ENCODE measurements at places on chromosomes 3 and 15.
A peak's percentile ranks its signal among the peaks of the same experiment; 100 is the strongest.

DNA sequence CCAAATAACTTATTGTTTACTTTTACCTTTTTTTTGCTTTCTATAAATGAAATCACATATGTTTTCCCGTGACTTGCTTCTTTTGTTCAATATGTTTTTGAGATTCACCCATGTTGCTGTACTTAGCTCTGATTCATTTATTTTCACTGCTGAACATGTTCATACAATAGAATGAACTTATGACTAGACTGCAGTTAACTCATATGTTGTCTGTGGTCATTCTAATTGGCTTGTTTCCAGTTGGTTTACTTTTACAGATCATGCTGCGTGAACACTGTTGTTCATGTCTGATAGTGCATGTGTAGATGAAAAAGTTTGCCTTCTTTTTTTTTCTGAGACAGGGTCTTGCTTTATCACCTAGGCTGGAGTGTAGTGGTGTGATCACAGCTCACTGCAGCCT lies 31.6 kb upstream of the SV2B start:
- no peak for DNase-seq

- peak; percentile 18 for DNase-seq
Observed at GRCh38 chr15:99409097-99409473, 156.7 kb upstream of the MEF2A start.

DNA sequence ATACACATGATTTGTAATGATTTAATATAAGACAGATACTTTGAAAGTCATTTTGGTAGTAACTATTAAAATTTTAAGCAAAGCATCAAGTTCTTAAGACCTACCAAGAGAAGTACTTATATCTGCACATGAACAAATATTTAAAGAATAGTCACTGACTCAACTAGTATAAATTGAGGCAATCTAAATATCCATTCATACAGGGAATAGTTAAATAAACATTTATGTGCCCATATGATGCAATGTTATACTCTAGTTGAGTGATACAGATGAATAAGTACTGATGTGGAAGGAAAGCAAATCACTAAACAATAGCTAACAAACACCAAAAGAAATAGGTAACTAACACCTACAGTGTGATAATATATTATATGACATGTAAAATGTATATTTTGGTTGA lies 527.7 kb downstream of the EPHA3 start:
- no peak for DNase-seq

GRCh38 chr15:66803182-66803729 lies 101.2 kb downstream of the SMAD6 start:
- no peak for DNase-seq

DNA sequence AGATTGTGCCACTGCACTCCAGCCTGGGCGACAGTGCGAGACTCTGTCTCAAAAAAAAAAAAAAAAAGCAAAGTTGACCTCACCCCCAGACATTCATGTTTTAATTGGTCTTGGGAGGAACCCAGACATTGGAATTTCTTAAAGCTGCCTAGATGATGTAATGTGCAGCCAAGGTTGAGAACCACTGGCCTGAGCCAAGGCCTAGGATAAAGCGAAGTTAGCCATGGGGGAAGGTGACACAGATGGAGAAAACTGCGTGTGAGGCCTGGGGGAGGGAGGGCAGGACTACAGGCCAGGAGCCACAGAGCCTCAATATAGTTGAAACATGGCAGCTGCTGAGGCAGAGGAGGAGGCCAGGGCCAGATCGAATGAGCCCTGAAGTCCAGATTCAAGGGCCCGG lies 21.0 kb downstream of the GLB1 start:
- DNase-seq, result no peak

DNA sequence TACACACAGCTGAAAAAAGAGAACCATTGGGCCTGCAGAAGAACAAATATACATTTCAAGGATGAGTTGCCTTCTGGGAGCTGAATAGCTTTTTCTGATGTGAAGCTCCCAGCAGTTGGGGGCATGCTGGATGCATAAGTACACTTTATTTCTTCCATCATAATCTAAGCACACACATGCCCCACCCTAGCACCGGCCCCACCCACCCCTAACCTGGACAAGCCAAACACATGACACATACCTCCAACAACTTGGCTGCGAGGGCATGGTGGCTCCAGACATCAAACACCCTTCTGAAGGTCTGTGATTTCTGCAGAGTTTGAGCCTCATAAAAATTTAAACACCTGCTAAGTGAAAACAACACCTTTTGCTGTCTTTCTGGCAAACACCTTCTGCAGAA lies 307.2 kb upstream of the TRIM42 start:
- no peak for DNase-seq

GRCh38 chr3:191563722-191564121 lies 102.8 kb downstream of the PYDC2 start:
- no peak for DNase-seq
